CD4-positive, alpha-beta T cell treated with Interleukin-10 for 1 hour (primary cell): ENCODE measurements at places on chromosomes 6 and 20.

GRCh38 chr20:420721-421574 is 12.8 kb downstream of the RBCK1 start:
- no peak for DNase-seq

DNA sequence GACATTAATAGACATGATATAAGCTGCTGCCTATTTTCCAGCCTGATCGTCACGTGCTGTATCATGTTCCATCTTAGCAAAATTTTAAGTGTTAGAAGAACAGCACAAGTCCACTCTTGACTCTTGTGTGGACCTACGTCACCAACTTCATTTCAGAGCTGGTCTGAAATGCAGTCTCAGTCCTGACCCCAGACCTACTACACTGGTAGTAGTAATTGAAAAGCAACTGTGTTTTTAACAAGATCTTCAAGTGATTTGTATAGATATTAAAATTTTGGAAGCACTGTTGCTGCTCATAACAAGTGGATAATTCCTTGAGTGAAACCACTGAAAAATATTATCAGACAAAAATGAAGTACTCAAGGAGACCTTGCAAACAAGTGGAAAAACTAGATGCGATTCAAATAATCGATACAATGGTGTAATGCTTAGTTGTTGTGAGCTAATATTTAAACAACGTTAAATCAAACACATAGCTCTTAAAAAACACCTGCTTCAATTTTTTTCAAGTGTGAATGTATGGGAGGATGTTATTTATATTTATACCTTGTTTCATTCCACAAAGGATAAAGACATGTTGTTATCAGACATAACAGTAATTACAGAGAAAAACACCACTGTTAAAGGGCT is 110.9 kb upstream of the JAG1 start:
- DNase-seq = no peak

GRCh38 chr6:4937414-4937813 is 66.4 kb downstream of the RPP40 start:
- DNase-seq = no peak

GRCh38 chr6:71412559-71413140 is 124.0 kb downstream of the OGFRL1 start:
- no peak for DNase-seq

DNA sequence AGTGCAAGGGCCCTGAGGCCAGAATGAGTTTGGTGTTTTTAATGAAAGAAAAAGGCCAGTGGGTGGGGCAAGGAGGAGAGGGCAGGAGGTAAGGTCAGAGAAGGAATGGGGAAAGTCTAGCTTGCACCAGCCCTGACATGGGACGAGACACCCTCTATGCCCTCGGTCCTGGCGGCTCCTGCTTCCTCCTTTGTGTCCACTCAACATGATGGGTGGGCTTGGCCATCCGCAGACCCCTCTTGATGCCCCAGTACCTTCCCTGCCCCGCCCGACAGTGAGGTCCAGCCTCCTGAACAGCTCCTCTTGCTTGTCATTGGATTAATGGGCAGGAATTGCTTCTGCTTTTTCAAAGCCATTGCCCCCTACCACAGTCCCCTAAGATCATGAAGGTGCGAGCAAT is 33.6 kb upstream of the ANGPT4 start:
- DNase-seq = no peak

DNA sequence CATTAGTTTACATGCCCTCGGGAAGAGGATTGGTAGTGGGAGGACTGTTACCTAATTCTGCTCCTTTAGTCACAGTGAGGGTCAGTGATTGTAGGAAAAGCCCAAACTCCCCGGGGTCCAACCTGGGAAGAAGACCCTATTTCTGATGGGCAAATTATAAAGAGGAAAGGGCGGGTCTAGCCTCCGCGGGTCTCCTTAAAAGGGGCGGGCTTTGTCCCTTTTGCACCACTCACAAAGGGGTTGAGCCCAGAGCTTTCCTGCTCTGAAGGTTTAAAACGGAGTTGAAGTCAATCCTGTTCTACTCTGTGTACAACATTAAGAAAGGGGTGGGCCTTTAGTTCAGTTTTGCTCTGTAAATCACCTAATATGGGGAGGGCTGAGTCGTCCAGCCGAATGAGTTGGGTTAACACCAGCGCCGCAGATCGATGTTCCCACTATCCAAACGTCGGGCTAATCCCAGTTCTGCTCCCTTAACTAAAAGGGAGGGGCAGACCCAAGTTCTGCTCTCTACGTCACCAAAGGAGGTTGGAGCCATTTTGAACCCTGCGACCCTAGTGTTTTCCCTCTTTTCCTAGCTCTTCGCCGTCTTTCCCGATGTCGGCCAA is 920 bp upstream of the RNF5 start:
- peak; percentile 70 for DNase-seq

GRCh38 chr20:36275441-36276189 is 30.5 kb upstream of the DLGAP4 start:
- DNase-seq = no peak

- DNase-seq = no peak
Observed at GRCh38 chr6:1739680-1740079, 130.0 kb downstream of the FOXC1 start.

GRCh38 chr6:148451690-148452089 is 109.1 kb downstream of the SASH1 start:
- DNase-seq = peak; percentile 32

GRCh38 chr6:45633272-45633908 is 255.7 kb upstream of the SUPT3H start:
- peak; percentile 8 for DNase-seq

GRCh38 chr6:43547222-43547621 is 28.6 kb downstream of the XPO5 start:
- DNase-seq = no peak

GRCh38 chr6:116528133-116528532 is 16.7 kb downstream of the CALHM5 start:
- no peak for DNase-seq

DNA sequence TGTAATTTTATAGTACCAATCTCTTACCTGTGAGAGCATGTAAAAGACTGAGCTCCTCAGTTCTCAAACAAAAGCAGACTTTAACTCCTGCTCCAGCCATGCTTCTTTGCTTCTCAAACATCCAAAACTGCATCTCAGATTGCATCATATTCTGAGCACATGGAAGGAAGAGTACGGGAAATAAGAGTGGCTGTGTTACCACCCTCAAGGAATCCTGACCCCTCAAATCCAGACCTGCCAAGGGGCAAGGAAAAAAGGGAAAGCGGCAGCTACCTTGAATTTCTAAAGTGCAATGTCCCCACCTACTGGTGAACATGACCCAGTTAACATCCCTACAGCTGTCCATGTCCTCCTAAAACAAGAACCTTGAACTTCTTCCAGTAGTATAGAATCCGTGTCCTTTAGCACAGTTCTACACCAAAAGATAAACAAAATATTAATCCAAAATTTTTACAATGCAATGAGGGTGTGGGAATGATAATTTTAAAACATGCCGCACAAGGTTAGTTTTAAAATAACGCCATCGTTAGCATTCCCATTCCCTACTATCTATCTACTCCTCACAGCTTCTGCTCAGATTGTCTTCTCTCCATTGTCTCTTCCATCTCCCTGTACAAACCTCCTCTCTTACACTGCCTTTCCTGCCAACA is 34.1 kb upstream of the HLA-DQB1 start:
- peak; percentile 61 for DNase-seq

DNA sequence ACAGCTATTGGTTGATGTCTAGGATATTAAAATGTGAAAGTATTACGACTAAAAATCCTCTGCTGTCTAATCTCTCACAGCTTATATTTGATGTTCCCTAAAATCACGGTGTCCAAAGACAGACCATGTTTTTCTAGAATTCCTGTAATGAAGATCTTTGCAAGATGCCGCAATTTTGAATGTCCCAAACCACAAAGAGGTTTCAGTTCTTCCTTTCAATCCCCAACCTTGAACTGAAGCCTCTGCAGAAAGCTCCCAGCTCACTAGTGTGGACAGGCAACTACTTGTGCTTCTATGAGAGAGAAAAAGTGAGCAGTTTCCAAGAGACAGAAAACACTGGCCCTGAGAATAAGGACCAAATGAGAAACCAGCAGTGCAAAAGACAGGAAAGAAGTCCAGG is 370.1 kb downstream of the FOXA2 start:
- DNase-seq = no peak

DNA sequence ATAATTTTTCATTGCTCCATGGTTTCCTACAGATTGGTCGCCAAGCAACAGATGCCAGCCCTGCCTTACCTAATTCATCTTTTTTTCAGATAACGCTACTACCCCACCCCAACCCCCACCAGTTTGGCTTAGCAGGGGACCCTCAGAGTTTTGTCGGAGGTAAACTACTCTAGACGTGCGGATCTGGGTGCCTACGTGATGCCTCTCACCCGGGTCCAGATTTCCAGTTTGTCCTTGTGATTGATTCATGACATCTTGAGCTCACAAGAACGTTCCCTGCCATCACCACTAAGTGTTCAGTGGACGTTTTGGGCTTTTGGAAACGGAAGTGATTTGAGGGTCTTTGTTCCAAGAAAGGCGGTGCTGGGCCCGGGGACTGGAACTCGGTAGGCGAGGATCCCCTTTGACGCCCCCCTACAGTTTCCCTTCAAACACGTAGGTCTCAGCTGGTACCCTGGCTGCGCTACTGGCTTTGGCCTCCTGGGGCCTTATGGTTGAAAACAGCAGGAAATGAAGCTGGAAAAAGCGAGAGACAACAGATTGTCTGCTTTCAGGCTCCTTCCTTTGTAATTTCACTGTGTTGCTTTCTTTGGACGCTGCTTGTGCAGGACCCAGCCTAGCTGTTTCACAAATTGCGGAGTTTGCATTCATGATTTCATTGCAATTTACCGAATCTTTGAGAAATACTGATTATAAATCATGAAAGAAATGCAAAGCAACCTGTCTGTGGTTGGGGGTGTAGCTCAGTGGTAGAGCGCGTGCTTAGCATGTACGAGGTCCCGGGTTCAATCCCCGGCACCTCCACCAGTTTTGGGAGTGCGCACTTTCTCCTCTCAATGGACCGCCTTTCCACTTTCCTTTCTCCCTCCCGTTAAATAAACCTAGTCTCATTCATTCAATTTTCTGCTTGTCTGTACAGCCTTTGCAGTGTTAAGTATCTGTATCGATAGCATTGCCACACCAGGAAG is 81.0 kb downstream of the GPX5 start:
- DNase-seq = peak; percentile 18

- no peak for DNase-seq
Observed at GRCh38 chr6:104653781-104654180, 205.9 kb downstream of the HACE1 start.

GRCh38 chr6:8733879-8734278 is 298.5 kb upstream of the SLC35B3 start:
- DNase-seq = no peak

- DNase-seq = no peak
Observed at GRCh38 chr20:60584221-60584620, 626.0 kb downstream of the CDH26 start.

DNA sequence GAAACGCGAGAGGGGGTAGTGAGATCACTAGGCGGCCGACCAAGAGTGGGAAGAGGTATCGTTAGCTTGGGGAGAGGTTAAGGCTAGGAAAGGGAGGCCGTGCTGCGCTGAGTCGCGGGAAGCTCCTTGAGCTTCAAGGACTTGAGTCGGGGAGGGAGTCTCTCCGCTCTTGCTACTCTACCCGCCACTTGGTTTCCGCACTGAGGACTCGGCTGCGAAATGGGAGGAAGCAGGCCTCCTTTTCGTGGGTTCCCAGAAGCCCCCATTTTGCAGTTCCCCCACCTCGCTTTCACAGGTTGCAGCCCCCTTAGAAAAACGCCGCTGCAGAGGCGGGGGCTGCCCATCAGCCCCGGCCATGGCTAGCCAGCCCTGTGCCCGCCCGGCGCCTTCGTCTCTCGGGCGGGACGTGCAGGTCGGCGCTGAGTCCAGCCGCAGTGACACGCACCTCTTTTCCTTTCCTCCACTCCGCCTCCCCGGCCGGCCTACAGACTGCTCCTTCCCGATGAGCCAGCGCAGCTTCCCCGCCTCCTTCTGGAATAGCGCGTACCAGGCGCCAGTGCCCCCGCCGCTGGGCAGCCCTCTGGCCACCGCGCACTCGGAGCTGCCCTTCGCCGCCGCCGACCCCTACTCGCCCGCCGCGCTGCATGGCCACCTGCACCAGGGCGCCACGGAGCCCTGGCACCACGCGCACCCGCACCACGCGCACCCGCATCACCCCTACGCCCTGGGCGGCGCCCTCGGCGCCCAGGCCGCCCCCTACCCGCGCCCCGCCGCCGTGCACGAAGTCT is 4.9 kb downstream of the VGLL2 start:
- no peak for DNase-seq

- no peak for DNase-seq
Observed at GRCh38 chr6:89830170-89830809, 610 bp downstream of the CASP8AP2 start.

- no peak for DNase-seq
Observed at GRCh38 chr6:93182938-93183479, 236.3 kb downstream of the EPHA7 start.

GRCh38 chr6:73728548-73729205 is 32.7 kb downstream of the CD109 start:
- no peak for DNase-seq

DNA sequence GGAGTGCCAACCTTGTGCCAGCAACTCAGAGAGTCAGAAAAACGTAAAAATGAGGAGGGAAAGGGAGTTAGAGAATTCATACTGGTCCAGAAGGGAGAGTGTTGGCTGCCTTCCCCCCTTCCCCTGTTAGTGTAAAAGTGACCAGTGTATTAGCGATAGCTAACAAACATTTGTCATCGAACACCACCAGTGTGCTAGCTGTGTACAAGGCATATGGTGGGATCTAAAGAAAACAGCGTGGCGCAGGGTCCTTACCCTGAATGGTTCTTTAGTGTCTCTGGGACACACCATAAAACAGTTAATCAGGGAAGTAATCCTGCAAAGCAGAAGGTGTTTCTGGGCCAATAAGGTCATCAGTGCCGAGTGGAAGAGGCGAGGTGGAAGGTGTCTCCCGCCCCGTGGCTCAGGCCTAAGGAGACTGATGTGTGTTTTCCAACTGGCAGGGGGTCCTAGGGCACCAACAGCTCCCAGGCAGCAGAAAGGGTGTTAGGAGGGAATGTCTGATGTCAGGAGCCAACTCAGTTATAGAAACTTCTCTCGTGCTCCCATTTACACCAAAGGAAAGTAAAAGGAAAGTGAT is 91.9 kb downstream of the TCP11 start:
- no peak for DNase-seq
